Calu3 (cell line): ENCODE measurements at places on chromosomes 4 and X. TPM values are rescaled to one million over a fixed set of nuclear protein-coding genes. Genes with fewer than 3 reads are reported as not detected.

Gene KLB
- 0.07 and 0.09 TPM in 2 replicates for total RNA-seq

Gene HMGN5
- 13.0 and 14.4 TPM in 2 replicates for total RNA-seq

DNA sequence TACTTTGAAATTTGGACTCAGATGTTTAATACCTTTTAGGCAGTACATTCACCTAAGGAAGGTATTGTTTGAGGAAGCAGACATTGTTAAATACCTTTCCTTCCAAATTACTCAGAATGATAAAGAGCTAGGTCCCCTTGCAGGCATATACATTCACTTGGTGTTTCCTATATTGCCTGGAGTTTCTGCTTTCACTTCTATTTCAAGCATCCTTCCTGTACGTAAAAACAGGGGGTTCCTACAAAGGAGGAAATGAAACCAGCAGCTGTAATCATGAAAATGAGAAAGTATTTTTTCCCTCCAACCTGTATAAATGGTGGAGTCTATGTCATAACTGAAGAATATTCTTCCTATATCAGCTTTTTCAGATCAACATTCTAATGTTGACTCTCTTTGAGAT lies 90.4 kb upstream of the RASGEF1B start:
- DNase-seq = no peak
- H3K27ac ChIP-seq = no peak overlapping the region
- no peaks in the 10 kb centered on the region for H3K36me3 ChIP-seq
- no peak overlapping the region for H3K4me3 ChIP-seq
- H3K4me1 ChIP-seq = peaks cover 32% of the 10 kb centered on the region

- no peak overlapping the region for H3K4me3 ChIP-seq
- no peaks in the 10 kb centered on the region for H3K36me3 ChIP-seq
- H3K27ac ChIP-seq = no peak overlapping the region
- no peak for DNase-seq
Measured at GRCh38 chrX:120144178-120144844, 14.1 kb upstream of the RHOXF2 start.

GRCh38 chr4:172692701-172693100 lies 475.9 kb upstream of the GALNT7 start:
- no peak overlapping the region for H3K4me3 ChIP-seq
- no peaks in the 10 kb centered on the region for H3K27me3 ChIP-seq
- H3K36me3 ChIP-seq = no peaks in the 10 kb centered on the region
- DNase-seq = no peak
